RWPE2 (cell line): ENCODE measurements at places on chromosomes 12 and 14.

- no peaks in the 10 kb centered on the region for H3K36me3 ChIP-seq
- no peaks in the 10 kb centered on the region for H3K27me3 ChIP-seq
- H3K4me3 ChIP-seq: no peak overlapping the region
Observed at GRCh38 chr14:84544486-84545131, 985.3 kb upstream of the FLRT2 start.

DNA sequence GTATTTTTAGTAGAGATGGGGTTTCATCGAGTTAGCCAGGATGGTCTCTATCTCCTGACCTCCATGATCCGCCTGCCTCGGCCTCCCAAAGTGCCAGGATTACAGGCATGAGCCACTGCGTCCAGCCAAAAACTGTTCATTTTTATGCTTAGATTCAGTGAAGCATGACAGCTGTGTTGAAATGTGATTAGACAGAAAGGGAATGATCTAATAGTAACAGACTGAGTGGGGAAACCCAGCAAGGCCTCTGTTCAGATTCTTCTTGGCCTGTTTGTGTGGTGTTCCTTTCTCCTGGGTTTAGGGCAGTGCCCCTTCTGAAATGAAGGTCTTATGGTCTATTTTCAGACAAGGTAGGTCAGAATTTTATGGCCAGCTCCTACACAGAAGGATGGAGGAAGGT lies 11.8 kb upstream of the ABCD4 start:
- no peak for DNase-seq
- H3K27ac ChIP-seq: no peak overlapping the region
- no peak overlapping the region for H3K4me3 ChIP-seq
- no peaks in the 10 kb centered on the region for H3K36me3 ChIP-seq
- no peaks in the 10 kb centered on the region for H3K4me1 ChIP-seq

GRCh38 chr12:21613931-21614330 lies 9.3 kb upstream of the GYS2 start:
- H3K4me1 ChIP-seq: no peaks in the 10 kb centered on the region
- no peaks in the 10 kb centered on the region for H3K27me3 ChIP-seq
- H3K36me3 ChIP-seq: no peaks in the 10 kb centered on the region

- no peak overlapping the region for H3K4me3 ChIP-seq
- peaks cover 10% of the 10 kb centered on the region for H3K4me1 ChIP-seq
- peaks cover 64% of the 10 kb centered on the region for H3K36me3 ChIP-seq
- H3K27ac ChIP-seq: no peak overlapping the region
- no peak for DNase-seq
Observed at GRCh38 chr12:96327889-96328288, 72.3 kb downstream of the CDK17 start.

DNA sequence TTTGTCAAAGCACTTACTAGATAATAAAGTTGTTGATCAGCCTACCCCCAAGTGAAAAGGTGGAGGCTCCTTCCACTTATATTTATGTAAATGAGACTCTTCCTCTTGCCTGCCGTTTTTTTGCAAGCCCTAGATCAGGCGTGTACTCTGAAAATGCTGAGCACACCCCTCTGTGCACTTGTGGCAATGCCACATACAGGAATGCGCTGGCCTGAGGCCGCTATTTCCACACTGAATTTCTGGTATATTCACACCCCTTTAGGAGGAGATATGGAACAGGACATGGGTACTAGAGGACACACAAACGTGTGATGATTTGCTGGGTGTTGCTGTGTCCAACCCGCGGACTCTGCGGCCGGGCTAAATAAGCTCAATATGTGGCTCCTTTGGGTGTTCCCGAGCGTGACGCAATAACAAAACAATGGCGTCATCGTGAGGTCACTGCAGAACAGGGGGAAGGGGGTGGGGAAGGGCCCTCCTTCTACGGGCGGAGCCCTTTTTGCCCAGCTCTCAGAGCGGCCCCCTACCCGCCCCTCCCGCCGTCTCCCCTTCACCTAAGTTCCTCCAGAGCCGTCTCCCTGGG lies 554 bp upstream of the TSPAN31 start:
- peaks cover 31% of the 10 kb centered on the region for H3K36me3 ChIP-seq
- peaks cover 13% of the 10 kb centered on the region for H3K27me3 ChIP-seq
- H3K27ac ChIP-seq: peak overlapping the region; percentile 80
- no peak for DNase-seq

- no peak overlapping the region for H3K27ac ChIP-seq
- no peak for DNase-seq
- H3K4me3 ChIP-seq: no peak overlapping the region
- H3K4me1 ChIP-seq: no peaks in the 10 kb centered on the region
- H3K36me3 ChIP-seq: no peaks in the 10 kb centered on the region
Observed at GRCh38 chr14:84533181-84533725, 996.7 kb upstream of the FLRT2 start.

- H3K27ac ChIP-seq: peak overlapping the region; percentile 84
- no peak overlapping the region for H3K4me3 ChIP-seq
- no peaks in the 10 kb centered on the region for H3K27me3 ChIP-seq
- DNase-seq: no peak
- H3K4me1 ChIP-seq: peaks cover 28% of the 10 kb centered on the region
- H3K36me3 ChIP-seq: peaks cover 7% of the 10 kb centered on the region
Observed at GRCh38 chr12:53233671-53234121, 1.7 kb upstream of the RARG start.

GRCh38 chr14:93725993-93726392 lies 62.3 kb downstream of the PRIMA1 start:
- DNase-seq: no peak
- H3K4me1 ChIP-seq: no peaks in the 10 kb centered on the region
- no peaks in the 10 kb centered on the region for H3K36me3 ChIP-seq
- H3K27ac ChIP-seq: no peak overlapping the region
- H3K4me3 ChIP-seq: no peak overlapping the region

GRCh38 chr14:70811578-70811977 lies 2.3 kb upstream of the MAP3K9 start:
- no peaks in the 10 kb centered on the region for H3K27me3 ChIP-seq
- H3K36me3 ChIP-seq: peaks cover 63% of the 10 kb centered on the region

DNA sequence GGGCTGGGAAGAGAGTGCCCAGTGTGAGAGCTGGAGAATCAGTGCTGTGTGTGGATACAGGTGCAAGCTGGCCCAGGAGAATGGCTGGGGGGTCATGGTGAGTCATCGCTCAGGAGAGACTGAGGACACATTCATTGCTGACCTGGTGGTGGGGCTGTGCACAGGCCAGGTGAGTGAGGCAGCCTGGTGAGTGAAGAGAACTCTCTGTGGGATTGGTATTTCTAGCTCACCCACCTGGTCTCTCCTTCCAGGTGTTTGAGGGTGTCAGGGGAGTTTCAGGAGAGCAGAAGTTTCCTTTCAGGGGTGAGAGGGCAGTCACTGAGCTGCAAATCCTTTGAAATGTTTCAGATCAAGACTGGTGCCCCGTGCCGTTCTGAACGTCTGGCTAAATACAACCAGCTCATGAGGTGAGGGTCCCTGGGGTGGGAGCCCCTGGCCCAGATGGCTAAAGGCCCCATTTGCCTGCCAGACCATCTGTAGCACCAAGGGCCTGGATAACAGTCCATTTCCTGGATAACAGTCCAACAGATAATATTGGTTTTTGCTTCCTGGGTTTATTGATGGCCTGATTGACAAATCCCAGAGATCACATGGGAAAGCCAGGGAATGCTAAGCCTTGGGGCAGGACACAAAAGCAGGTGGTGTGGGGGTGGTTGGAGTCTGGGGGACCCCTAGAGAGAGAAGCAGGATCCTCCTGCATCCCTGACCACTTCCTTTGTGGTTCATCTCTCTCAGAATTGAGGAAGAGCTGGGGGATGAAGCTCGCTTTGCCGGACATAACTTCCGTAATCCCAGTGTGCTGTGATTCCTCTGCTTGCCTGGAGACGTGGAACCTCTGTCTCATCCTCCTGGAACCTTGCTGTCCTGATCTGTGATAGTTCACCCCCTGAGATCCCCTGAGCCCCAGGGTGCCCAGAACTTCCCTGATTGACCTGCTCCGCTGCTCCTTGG lies 5.5 kb upstream of the ATN1 start:
- H3K27me3 ChIP-seq: no peaks in the 10 kb centered on the region
- peaks cover 33% of the 10 kb centered on the region for H3K36me3 ChIP-seq
- no peak overlapping the region for H3K27ac ChIP-seq
- DNase-seq: no peak
- H3K4me1 ChIP-seq: peaks cover 34% of the 10 kb centered on the region

- no peak for DNase-seq
- H3K4me3 ChIP-seq: no peak overlapping the region
- H3K4me1 ChIP-seq: no peaks in the 10 kb centered on the region
- H3K27me3 ChIP-seq: no peaks in the 10 kb centered on the region
Observed at GRCh38 chr12:54603173-54603814, 14.8 kb upstream of the PPP1R1A start.

DNA sequence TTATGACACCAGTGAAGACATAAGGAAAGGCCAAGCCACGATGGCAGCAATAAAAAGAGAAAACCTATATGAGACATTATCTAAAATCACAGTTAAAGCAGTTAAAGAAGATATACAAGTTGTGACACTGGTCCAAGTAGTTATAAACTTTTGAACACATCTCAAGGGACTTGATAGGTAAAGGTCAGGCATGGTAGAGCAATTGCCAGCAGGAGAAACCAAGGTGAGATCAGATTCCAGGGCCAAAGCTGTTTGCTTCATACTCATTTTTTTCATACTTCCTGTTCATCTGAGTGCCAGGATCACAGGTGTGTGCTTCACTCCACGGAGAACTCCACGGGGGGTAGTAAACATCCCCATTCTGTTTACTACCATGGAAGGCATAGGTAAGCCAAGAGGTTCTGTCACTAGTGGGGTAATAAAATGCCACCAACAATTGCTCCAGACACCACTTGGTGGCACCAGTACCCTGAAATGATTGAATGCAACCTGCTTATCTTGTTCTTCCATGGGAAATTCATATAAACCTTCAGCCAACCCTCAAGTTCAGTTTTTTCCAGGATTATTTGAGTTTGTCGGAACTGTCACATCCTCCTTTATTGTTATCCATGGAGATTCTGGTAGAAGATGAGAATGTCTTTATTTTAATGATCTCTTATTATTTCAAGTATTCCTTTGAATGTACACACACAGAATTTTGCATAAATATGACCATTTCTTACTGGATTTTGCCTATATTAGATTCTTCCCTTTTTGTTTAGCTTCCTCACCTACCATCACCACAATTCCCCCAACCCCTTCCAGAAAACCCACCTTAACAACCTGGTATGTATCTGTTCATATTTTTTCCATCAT lies 59.2 kb upstream of the TSPAN8 start:
- DNase-seq: no peak
- no peaks in the 10 kb centered on the region for H3K36me3 ChIP-seq
- no peaks in the 10 kb centered on the region for H3K27me3 ChIP-seq
- H3K4me1 ChIP-seq: no peaks in the 10 kb centered on the region
- no peak overlapping the region for H3K4me3 ChIP-seq
- H3K27ac ChIP-seq: no peak overlapping the region

GRCh38 chr14:57845802-57846531 lies 19.9 kb downstream of the SLC35F4 start:
- H3K27me3 ChIP-seq: no peaks in the 10 kb centered on the region
- DNase-seq: no peak
- H3K27ac ChIP-seq: no peak overlapping the region
- H3K36me3 ChIP-seq: no peaks in the 10 kb centered on the region

DNA sequence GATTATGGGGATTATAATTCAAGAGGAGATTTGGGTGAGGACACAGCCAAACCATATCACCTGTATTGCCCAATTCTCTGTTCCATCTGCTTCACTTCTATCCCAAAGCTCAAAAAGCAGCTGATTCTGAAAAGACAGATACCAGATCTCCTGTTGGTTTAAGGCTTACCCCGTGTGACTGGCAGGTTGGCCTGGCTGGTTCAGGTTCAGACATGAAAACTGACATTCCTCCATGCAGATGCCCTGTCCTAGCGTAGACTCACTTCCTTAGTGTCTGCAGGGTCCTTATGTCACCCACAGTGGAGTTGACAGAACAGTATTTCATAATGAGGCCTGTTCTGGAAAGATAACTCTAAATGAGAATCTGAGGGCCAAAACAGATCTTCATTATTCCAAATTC lies 61.1 kb upstream of the FLRT2 start:
- peaks cover 31% of the 10 kb centered on the region for H3K4me1 ChIP-seq
- H3K27ac ChIP-seq: peak overlapping the region; percentile 55
- H3K27me3 ChIP-seq: no peaks in the 10 kb centered on the region
- no peak overlapping the region for H3K4me3 ChIP-seq
- no peak for DNase-seq

GRCh38 chr14:74515891-74516412 lies 22.4 kb downstream of the ISCA2 start:
- H3K4me1 ChIP-seq: peaks cover 3% of the 10 kb centered on the region
- H3K4me3 ChIP-seq: no peak overlapping the region
- no peak for DNase-seq
- H3K36me3 ChIP-seq: peaks cover 93% of the 10 kb centered on the region
- H3K27ac ChIP-seq: no peak overlapping the region
- H3K27me3 ChIP-seq: no peaks in the 10 kb centered on the region

DNA sequence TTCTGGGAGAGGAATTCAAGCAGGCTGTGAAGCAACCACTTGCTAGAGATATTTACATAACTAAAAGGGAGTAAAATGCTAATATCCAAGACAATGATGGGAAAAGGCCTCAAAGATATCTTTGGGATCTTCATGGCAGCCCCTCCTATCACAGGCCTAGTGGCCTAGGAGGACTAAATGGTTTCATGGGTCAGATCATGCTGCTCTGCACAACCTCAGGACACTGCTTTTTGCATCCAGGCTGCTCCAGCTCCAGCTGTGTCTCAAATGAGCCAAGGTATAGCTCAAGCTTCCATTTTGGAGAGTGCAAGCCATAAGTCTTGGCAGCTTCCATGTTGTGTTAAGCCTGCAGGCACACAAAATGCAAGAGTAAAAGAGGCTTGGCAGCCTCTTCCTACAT lies 195.6 kb upstream of the SSTR1 start:
- H3K36me3 ChIP-seq: no peaks in the 10 kb centered on the region
- no peaks in the 10 kb centered on the region for H3K27me3 ChIP-seq
- no peak for DNase-seq

DNA sequence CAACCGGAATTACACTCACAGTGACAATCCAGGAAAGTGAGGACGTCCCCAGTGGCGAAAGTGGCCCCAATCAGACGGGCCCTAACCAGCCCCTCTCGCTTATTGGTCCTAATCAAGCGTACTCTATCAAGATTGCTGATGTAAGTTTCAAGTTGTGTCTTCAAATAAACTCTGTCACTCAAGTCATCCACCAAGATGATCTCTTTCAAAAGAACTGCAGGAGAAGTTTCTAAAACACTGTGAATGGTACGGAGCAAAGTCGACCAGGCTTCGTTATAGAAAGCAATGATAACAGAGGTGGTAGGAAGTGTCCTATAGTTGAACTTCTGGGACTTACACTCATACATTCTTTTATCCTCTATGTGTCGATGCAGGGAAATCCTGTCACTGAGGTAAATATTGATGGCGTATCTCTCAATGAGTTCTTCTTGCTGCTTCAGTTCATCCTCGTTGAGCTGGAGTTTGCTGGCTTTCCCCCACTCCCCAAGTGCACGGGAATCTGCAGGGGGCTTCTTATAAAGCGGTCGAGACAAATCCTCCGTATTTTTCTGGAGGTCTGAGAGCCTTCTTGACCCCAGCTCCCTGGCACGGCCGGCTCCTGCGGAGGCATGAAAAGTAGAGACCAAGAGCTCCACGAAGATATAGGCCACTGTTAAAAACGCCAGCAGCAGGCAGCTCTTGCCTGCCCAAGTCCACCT lies 604 bp downstream of the GALNT4 start:
- DNase-seq: no peak
- H3K27me3 ChIP-seq: no peaks in the 10 kb centered on the region
- H3K4me3 ChIP-seq: peak overlapping the region; percentile 93
- H3K27ac ChIP-seq: peak overlapping the region; percentile 71

GRCh38 chr14:42429401-42429800 lies 822.7 kb downstream of the LRFN5 start:
- no peaks in the 10 kb centered on the region for H3K4me1 ChIP-seq
